AG04450 (cell line): ENCODE measurements at places on chromosomes 3 and 15. TPM values are rescaled to one million over a fixed set of nuclear protein-coding genes. Genes with fewer than 3 reads are reported as not detected.

DNA sequence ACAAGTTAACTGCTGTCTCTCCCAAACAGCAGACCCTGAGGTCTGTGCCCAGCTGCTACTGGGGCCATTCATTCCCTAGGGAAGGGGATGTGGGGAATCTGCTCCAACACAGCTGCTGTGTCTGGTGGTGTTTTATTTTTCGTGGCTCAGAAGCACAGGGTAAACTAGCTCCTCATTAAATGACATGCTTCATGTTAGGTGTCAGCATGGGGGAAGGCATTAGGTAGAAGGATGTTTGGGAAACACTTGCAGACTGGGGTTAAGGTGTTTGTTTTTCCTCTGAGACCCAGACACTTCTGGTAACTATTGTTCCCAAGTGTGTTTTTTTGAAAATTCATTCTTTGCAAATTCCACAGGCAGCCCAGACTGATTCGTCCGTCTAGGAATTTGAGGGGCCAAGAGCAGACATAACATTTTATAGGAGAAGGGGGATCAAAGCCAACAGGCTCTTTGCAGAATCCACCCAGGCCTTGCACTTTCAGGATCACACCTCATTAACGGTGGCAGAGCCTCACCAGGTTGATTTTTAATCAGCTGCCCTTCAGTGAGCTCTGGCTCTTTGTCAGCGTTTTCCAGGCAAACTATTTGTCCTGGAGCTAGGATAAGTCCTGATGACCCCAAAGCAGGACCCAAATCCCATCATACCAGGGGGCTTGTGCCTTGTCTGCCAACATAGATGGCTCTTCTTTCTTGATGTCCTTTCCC is 65.4 kb upstream of the ITGA11 start:
- DNase-seq, result no peak

GRCh38 chr3:147371140-147371539 is 35.2 kb downstream of the ZIC4 start:
- no peak for DNase-seq

Gene CELF6
- 0.07 and 0.10 TPM in 2 replicates for polyA plus RNA-seq

Gene IQCH
- 0.95 and 1.1 TPM in 2 replicates for polyA plus RNA-seq

DNA sequence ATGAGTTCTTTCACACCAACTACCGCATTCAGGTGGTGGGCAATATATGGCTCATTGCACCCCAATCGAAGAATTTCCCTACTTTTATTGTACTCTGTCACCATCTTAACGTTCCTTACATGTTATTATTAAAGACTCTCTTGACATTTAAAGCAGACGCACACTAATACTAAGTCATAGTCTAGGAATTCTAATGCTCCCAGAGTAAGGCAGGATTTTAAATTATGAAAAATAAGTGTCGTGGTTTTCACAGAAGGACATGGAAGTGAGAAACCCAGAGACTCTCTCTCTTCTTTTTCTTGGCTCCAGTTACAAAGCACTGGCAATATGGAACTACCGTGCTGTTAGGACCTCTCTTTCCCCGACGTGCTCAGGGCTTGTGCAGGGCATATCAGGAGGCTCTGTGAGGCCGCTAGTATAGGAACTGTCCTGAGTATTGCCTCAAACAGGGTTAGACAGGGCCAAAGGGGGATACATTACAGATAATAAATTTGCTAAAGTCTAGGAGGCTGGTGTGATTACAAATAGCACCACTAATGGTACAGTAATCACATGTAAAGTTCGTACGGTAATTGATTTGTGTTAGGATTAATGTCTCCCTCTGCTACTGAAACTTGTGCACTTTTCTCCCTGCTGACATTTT is 590.8 kb downstream of the FOXP1 start:
- DNase-seq, result no peak

DNA sequence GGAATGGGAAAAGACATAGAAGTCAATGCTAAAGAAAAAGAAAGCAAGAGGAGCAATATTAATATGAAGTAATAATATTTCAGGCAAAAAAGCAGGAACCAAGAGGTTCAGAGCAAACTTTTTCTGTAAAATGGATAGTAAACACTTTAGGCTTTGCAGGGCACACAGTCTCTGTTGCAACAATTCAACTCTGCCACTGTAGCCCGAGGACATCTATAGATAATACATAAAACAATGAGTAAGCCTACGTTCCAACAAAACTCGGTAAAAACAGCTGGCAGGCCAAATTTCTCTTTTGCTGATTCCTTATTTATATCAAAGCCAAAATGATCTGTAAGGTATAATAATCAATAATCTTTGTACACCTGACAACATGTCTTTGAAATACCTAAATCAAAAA is 56.8 kb downstream of the SMAD6 start:
- no peak for DNase-seq

- no peak for DNase-seq
These were observed 167.2 kb downstream of the RBMS3 start for GRCh38 chr3:29447946-29448627.

DNA sequence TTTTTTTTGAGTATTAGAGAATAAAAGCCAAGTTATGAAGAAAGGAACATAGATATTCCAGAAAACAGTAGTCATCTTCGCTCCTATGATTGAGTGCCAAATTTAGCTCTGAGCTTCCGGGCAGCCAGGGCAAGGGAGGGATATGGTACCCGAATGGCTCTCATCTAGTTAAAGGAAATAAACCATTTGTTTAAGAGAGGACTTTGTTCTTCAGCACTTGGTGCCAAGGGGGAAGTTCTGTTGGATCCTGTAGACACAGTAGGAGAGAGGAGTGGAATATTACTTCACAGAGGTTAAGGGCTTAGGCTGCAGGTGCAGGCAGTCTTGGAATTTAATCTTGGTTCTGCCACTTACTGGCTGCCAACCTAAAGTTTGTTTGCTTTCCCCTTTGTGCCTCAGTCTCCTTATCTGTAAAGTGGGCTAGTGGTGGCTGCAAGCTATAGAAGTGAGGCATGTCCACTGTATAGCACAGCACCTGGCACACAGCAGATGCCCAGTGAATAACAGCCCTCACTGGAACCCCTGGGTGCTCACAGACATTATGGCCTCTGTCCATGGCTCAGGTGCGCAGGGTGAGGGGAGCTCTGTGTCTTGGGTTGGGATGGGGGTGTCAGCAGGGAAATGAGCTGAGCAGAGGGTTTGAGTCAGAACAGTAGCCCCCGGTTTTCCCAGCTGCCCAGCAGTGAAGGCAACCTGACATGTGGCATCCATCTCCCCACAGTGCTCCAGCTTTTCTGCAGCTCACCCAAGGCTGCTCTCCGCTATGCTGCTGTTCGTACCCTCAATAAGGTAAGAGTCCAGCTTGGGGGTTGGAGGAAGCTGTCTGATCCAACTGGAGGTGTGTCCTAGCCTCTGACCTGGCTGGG is 10.4 kb downstream of the COPG1 start:
- DNase-seq, result no peak

DNA sequence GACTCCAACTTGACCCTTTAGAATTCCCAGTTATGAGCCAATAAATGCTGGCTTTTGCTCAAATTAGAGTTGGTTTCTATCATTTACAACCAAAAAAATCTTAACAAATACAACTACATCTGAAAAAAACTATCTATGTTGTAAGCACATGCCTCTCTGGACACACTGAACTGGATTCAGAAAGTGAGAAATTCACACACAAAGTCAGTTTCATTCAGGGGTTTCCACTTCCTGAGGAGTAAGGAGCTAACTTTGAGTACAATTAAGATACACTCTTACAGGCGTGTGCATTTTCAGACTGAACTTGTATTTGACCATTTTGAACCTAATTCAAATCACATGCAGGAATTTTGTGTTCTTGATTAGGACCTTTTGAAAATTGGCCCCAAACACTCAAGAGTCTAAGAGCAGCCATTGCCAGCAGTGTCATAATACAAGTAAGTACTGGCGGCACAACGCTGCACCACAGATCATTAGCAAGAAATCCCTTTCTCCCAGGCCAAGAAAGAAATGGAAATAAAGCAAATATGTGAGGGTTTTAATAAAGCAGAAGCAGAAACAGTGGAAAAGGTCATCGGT is 31.2 kb downstream of the LINS1 start:
- DNase-seq, result no peak

Gene CAV3
- polyA plus RNA-seq, result not detected in 2 replicates

DNA sequence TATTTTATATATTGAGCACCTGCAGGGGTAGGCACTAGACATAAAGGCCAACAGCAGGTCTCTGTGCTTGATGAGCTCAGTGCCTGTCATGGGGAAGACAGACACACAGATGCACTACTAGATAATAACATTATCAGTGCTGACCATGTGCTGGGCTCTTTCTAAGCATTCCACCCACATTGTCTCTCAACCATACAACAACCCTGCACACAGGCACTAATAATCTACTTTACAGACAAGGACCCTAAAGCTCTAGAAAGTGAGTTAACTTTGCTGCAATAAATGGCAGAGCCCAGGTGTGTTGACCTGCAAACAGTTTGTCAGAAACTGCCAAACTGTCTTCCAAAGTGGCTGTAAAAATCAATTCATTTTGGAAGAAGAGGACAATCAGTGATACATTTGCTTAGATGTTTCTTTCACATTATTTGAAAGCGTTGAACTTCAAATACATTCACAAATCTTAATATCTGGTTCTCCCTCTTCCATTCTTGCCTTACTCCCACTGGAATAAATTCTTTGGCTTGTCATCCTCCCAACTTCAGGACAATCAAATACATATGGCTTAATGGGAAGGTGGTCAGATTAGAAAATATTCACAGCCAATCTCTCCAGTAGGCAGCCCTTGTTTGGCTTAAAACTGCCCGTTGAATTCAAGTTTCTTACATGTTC is 11.0 kb upstream of the PP2D1 start:
- DNase-seq, result no peak

Gene SMCO1
- polyA plus RNA-seq, result not detected in 2 replicates

GRCh38 chr3:23991683-23992628 is 46.9 kb downstream of the NR1D2 start:
- no peak for DNase-seq

- DNase-seq, result no peak
These were observed 161.5 kb downstream of the FOXP1 start for GRCh38 chr3:71421820-71422566.

DNA sequence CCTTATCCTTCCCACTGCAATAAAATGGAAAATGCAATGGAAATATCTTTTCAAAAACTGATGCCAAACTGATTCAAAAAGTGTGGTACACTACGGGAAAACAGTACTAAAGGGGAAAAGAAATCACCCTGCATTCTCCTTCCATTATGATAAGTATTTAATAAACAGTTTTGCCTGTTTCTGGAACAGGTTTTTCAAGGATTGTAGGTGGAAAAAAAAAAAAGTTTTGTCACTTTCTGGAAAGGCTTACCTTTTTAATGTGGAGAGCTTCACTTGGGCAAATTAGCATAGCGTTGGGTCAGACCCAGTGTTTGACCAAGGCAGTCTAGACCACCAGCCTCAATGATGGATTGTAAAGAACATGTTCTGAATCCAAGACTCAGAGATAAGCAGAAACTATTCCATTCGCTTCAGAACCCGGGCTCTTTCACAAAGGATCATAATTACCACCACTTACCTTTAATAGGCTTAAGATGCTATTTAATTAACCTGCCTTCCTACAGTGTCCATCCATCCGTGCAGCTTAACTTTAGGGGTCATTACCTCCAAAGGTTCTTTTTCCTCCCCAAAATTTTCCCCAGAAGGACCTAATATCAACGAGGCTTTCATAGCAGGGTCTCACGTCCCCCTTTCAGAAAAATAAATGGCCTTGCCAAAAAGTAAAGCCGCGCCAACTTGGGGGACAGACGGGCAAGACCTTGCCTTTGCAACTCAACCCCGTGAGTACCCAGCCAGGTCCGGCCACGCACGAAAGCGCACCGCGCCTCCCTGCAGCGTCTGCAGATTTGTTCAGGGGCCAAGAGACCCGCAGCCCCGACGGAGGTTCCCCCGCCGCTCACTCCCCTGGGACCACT is 1.0 kb downstream of the DCBLD2 start:
- no peak for DNase-seq

- no peak for DNase-seq
These were observed at the start of gene OCA2 for GRCh38 chr15:28098766-28099554. TSS of gene OCA2 (minus strand) at chr15:28099315. CDS start at chr15:28081874, 17,441 bp downstream.

Gene GATA2
- polyA plus RNA-seq, result 4.8 and 6.1 TPM in 2 replicates

DNA sequence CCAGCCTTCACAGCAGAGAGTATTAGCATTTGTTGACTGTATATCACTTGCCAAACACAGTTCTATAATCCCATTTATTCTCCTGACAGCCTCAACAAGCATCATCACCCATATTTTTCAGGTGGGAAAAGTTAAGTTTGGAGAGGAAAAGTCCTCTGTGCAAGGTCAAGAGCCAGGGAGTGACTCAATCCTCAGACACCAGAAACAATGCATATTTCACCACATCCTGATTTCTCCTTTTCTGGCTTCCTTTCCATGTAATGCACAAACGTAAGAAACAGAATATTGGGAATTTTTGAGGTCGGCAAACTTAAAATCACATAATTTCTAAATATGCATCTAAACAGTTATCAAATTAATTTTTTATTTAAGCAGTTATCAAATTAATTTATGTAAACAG is 116.0 kb upstream of the GADL1 start:
- DNase-seq, result no peak

Gene C3orf20
- polyA plus RNA-seq, result not detected in 2 replicates

GRCh38 chr15:64209680-64210334 is 47.0 kb upstream of the PPIB start:
- peak; percentile 2 for DNase-seq

- no peak for DNase-seq
These were observed 9.2 kb upstream of the SEMA4B start for GRCh38 chr15:90191794-90192509.

GRCh38 chr15:80582816-80583423 is 112.2 kb upstream of the ABHD17C start:
- no peak for DNase-seq

Gene RARRES1
- polyA plus RNA-seq, result 39.0 and 50.4 TPM in 2 replicates

Gene WDR72
- 0.02 TPM in 1 of 2 replicates, not detected in the other for polyA plus RNA-seq

GRCh38 chr15:63573533-63573932 is 23.7 kb upstream of the FBXL22 start:
- DNase-seq, result no peak

Gene ZNF860
- 0.48 and 0.63 TPM in 2 replicates for polyA plus RNA-seq

DNA sequence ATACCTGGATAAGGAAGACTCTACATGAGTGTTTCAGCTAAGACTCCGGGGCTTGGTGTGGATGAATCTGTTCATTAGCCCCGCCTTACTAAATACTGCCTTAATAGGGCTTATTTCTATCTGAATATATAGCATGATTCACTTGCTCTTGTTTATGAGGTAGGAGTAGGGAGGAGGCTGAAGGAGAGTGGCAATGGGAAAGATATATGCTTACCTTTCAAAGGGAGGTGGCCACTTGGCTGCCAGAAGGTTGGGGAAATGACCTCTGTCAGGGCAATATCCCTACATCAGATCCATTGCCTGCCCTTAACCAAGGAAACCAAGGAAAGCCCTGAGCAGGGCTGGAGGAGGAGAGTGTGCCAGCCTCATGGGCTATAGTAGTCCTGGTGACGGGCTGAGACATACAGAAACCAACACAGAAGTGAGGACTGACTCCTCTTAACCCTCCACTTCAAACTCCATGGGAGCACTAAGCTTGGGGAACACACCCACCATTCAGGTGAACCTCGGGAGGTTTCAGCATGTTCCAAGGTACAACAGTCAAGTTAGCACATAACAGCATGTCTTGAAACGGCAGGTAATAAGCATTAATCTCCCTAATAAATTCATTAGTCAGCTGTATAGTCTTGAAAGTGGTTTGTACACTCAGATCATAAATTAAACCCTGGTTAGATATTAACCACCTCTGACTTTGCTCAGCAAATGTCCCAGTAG is 80.1 kb downstream of the EOMES start:
- no peak for DNase-seq
